ENCODE measurements at places on chromosomes 12 and 14.
A peak's percentile ranks its signal among the peaks of the same experiment; 100 is the strongest.

DNA sequence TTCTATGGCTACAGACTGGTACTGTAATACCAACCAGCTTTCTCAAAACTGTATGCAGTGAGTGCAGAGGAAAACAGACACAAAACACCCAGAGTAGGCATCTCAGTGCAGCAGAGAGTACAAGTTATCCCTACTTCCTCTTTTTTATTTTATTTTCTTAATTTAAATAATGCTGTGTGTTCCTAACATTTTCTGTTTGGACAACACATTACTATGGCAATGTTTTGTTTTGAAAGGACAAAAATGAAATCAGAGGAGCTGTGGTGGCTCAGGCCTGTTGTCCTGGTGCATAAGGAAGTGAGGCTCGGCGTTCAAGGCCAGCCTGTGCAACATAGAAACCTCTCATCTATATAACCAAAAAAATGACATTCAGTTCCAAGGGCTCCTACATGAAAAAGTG is 33.7 kb upstream of the SELPLG start:
- DNase-seq: no peak

DNA sequence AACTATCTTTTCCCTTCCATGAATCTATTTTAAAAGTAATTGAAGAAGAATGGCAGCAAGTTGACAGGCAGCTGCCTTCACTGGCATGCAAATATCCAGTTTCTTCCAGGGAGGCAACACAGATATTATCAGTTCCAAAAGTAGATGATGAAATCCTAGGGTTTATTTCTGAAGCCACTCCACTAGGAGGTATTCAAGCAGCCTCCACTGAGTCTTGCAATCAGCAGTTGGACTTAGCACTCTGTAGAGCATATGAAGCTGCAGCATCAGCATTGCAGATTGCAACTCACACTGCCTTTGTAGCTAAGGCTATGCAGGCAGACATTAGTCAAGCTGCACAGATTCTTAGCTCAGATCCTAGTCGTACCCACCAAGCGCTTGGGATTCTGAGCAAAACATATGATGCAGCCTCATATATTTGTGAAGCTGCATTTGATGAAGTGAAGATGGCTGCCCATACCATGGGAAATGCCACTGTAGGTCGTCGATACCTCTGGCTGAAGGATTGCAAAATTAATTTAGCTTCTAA is 18.4 kb downstream of the TMPO start:
- DNase-seq: no peak

DNA sequence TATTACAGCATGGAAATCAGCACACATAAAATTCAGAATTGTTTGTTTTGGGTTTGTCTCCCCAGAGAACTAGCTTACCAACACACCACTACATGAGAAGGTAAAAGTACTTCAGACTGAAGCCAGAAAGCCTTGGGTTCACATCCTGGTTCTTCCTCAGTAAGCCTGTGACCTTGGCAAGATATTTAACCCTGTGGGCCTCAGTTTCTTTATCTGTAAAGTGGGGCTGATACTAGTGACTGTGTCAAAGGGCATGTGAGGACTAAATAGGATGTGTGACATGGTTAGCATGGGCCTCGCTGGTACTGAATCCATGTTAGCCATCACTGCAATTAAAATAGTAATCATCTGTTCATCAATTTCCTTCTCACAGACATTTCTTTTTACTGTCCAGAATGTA is 366.1 kb downstream of the MED13L start:
- DNase-seq: no peak

DNA sequence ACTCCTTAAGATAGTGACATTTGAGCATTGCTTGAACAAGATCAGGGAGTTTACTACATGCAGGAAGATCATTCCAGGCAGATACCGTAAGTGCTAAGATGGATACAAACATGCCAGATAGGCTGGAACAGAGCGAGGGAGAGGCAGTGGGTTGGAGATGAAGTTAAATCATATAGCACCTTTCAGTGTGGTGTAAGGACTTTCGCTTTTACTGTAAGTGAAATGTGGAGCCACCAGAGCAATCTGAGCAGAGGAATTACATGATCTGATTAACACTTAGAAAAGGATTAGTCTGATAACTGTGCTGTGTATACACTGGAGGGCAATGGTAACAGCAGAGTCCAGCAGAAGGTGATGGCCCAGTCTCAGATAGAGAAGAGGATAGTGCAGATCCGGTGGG is 163.0 kb upstream of the SSTR1 start:
- no peak for DNase-seq

GRCh38 chr12:110247340-110248095 is 33.5 kb upstream of the ATP2A2 start:
- peak; percentile 41 for DNase-seq

DNA sequence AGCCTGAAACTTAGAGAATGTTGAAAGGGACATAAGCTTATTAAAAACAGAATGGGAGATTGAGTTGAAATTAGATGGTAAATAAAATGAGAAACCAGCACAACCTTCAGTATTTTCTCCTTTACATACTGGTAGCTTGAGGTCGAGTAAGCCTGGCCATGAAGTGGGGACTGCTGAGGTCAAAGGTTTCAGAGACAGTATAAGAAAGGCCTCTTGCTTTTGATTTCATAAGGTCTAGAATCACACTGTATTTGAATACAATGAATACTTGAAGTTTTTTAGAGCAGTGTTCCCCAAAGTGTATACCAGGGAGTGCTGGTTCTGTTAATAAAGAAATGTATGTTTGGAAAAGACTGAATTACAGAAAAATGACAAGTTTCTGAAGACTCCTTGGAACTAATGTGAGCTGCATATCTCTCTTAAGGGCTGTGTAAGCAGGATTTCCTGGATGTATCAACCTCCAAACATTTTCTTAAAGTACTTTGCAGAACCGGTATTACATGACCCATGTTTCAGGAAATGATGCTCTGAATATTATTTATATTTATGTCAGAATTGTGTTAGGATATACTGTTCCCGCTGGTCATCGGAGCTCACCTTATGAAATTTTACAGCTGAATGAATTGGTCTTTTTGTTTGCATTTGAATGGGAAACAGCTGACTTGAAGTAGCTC is 85.0 kb downstream of the AKAP6 start:
- DNase-seq: no peak

GRCh38 chr14:101333335-101334280 is 227.7 kb upstream of the DIO3 start:
- DNase-seq: no peak

DNA sequence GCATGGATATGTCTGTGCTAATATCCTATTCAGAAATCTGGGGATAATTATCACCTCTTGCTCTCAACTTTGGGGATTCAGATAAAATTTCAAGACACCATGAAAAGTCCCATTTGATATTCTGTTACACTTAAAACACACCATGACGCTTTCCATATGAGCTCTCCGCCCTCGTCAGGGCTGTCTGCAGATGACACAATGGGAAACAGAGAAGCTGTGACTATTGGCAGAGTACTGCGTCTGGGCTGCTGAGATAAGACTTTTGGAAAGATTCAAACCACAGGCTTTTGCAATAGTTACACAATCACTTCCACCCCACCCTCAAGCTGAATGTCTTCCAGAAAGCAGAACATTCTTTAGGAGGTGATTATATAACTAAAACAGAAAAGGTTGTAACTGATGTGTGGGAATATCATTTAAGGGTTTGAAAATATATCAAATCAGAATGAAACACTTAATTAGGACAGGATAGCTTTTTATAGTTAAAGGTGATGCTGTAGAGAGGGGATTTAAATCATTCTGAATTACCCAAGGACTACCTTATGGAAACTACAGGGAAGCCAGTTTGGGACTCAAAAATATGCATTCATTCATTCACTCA is 75.3 kb upstream of the TMPO start:
- no peak for DNase-seq

DNA sequence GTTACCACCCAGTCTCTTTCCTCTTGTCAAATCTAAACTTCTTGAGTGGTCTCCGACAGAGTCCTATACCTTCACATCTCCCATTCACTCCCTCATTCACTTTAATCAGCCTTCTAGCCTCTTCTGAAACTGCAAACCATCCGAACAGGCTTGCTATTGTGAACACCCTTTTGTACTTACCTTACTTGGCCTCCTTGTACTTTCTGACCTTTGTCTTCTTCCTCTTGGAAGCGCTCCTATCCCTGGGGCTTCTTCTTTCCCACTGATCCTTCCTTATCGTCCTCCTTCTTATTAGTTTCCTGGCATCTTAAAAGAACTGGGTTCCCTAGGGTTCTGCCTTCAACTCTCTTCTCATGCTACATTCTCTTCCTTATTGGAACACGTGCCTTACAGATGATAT is 76.9 kb upstream of the HIF1A start:
- DNase-seq: no peak

DNA sequence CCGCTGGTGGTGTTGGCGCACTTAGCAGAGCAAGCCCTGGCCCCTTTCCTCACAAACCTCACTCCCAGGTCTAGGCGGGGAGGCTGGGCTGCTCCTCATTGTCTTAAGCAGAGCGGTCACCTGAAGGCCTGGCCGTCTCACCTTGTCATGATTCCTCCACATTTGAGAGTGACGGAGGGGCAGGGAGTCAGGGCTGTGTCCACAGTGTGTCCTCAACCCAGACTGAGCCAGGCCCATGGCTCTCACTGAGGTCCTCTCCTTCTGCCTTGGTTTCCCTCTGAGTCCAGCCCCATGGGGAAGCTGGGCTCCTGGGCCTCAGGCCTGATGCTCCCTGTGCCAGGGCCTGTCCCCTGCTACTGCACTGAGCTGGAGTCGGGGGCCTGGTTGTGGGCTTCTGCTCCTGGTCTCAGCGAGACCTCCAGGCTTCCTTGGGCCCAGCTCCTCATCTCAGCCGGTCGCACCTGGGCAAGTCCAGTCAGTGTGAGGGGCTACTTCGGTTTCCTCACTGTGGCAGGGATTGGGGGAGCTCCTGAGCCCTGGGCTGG is 44.9 kb downstream of the KRT80 start:
- DNase-seq: no peak

GRCh38 chr12:116448165-116448739 is 110.9 kb upstream of the MAP1LC3B2 start:
- DNase-seq: no peak

DNA sequence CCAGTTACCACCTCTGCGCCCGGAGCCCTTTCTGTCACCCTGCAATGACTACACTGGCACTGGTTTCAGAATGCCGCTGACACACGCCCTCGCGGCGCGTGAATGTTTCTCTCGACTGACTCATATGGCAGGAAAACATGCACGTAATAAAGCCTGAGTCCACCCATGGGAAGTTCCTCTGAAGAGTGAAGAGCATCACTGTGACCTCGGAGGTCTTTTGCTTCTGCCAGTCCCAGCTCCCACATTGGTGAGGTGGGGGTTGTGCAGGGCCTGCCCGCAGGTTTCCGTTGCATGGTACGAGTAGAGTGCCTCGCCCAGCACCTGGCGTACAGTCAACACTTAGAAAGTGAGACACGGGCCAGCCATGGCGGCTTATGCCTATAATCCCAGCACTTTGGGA is 11.1 kb upstream of the SLC6A12 start:
- no peak for DNase-seq

- DNase-seq: no peak
These were observed 39.1 kb upstream of the INF2 start for GRCh38 chr14:104650057-104650980.

GRCh38 chr12:30652034-30652696 is 43.5 kb downstream of the IPO8 start:
- DNase-seq: no peak

DNA sequence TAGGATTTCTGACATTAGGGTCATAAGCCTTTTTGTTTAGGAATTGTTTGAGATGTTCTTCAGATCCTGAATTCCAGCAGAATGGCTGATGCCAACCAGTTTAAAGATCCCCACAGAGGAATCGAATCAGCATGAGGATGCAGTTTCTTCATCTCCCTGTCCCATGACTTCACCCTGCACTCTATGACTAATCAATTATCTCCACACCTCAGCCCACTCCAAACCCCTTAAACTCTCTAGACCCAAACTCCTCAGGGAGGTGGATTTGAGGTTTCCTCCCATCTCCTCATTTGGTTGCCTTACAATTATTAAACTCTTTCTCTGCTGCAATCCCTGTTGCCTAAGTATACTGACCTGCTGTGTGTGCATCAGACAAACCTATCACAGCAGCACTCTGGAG is 86.5 kb upstream of the CRY1 start:
- no peak for DNase-seq

All from DMS79 (cell line).